Dermis microvascular lymphatic vessel endothelial cell (primary cell): ENCODE measurements at places on chromosomes 2 and 18.

DNA sequence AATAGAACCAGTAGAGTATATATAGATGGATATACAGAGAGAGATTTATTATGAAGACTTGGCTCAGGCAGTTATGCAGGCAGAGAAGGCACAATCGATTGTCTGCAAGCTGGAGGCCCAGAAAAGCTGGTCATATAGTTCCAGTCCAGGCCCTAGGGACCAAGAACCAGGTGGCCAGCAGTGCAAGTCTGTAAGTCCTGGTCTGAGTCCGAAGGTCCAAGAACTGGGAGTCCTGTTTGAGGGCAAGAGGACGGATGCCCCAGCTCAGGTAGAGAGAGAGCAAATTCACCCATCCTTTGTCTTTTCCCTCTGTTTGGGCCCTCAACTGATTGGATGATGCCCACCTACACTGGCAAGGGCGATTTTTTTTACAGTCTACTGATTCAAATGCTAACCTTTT, 164.6 kb downstream of the CAMKMT start:
- DNase-seq, result no peak

- DNase-seq, result no peak
Observed at GRCh38 chr2:240510513-240511210, 47.1 kb downstream of the ANKMY1 start.

GRCh38 chr2:66439812-66440542, 5.1 kb downstream of the MEIS1 start:
- DNase-seq, result no peak

DNA sequence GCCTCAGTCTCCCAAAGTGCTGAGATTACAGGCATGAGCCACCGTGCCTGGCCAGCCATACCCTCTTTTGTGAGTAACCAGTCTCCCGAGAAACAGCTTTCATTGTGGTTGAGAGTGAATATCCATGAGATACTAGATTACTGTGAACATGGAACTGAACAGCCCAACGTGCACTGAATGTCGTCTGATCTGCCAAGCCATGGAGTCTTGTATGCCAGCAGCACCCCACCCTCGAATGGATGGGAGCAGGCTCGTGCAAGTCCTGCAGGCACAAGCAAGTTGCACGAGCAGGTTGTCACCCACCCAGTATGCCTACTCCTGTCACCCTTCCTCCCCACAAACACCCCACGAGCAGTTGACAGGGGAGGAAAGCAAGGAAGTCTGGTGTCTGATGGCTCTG, 36.5 kb upstream of the TFCP2L1 start:
- DNase-seq, result no peak

DNA sequence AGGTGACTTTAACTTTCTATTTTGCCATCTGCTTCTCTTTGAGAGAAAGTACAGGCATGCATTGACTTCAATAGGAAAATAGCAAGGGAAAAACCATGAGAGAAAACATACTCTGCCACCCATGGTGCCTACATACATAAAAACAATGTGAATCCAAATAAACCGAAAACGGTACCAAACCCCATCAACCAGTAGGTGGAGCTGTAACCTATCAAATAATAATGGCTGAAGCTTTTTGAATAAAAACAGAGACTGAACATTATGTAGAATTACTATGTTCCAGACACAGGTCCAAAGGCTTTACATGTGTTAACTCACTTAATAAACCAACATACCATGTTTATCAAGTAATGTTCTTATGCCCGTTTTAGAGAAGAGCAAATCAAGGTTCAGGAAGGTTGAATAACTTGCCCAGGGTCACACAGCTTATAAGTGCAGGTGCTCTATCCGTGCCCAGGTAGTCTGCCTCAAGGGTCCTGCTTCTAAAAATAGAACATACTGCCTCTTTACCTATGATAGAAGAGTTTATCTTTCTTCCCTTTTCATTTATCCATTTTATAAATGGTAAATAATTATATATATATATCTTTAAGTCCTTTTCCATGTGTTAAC, 293.9 kb upstream of the SYT4 start:
- DNase-seq, result peak; percentile 58

- DNase-seq, result no peak
Observed at GRCh38 chr18:50092245-50092805, 102.6 kb downstream of the MYO5B start.

DNA sequence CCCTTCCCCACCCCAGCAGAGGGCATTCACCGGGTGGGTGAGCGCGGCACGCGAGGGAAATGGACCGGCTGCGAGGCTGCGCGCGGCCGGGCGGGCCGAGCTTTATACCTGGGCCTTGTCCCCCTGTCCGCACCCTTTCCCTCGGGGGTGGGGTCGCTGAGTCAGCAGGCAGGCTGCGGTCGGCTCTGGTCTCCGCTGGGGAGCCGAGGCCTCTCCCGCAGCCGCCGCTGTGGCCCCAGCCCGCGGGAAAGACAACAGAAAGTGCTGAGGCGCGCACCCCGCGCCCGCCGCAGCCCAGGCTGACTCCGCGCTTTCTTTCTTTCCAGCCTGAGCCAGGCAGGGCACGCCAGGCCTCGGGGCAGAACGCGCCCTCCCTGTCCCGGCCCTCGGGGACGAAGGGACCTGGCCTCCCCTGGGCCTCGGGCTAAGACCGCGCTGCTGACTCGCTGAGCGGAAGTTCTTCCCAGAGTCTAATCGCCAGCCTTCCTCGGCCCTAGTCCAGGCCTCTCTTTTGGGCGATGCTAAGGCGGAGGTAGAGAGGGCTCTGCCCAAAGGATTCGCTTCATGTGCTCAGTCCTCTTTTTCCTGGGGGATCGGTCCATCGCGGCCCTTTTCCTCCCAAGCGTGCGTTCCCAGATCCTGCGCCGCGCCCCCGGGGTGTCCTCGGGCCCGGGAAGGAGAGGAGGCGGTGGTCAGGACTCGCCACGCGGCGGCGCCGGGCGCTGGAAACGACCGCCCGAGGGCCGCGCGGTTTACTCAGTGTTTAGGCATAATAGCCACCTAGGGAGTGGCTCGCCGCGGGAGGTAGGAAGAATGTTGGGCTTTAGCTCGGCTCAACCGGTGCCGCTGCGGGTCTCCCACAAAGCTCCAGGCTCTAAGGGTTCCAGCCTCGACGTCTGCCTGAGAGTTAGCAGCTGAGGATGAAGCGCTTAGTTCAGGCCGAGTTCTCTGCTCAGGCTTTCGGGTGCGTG, at the start of gene CRYBA2:
TSS of gene CRYBA2 (minus strand) at position 78 of the 971 bp plus-strand sequence. CDS start 246 bp downstream, outside the sequence.
- no peak for DNase-seq
